ENCODE measurements at places on chromosomes 5 and 9.

- no peak for DNase-seq
- H3K4me1 ChIP-seq: no peaks in the 10 kb centered on the region
- H3K27ac ChIP-seq: no peak overlapping the region
- peaks cover 3% of the 10 kb centered on the region for H3K27me3 ChIP-seq
- no peaks in the 10 kb centered on the region for H3K36me3 ChIP-seq
- no peak overlapping the region for H3K4me3 ChIP-seq
These were observed 23.4 kb downstream of the IL33 start for GRCh38 chr9:6239048-6239461.

GRCh38 chr5:171614511-171614910 is 171.1 kb upstream of the SMIM23 start:
- no peak for DNase-seq
- H3K27ac ChIP-seq: no peak overlapping the region
- no peak overlapping the region for H3K4me3 ChIP-seq
- peaks cover 2% of the 10 kb centered on the region for H3K27me3 ChIP-seq
- no peaks in the 10 kb centered on the region for H3K4me1 ChIP-seq

DNA sequence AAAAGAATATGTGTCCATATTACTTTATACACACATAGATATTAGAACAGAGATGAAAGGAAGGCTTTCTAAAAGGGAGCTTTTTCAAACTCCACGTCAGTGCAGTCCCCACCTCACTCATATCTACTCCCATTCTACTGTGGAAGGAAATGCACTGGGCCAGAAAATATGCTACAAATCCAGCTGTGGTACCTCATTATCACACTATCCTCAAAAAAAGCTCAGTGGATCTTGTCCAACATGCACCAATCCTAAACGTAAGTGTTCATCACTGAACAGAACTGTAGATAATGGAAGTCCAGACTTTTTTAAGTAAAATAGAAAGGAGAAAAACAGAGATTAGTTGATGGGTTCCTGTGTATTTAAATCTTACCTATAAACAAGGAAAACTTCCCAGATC is 27.9 kb downstream of the TRPM6 start:
- H3K27ac ChIP-seq: no peak overlapping the region
- H3K4me1 ChIP-seq: no peaks in the 10 kb centered on the region
- H3K4me3 ChIP-seq: no peak overlapping the region
- no peak for DNase-seq
- H3K36me3 ChIP-seq: no peaks in the 10 kb centered on the region
- H3K27me3 ChIP-seq: no peaks in the 10 kb centered on the region

DNA sequence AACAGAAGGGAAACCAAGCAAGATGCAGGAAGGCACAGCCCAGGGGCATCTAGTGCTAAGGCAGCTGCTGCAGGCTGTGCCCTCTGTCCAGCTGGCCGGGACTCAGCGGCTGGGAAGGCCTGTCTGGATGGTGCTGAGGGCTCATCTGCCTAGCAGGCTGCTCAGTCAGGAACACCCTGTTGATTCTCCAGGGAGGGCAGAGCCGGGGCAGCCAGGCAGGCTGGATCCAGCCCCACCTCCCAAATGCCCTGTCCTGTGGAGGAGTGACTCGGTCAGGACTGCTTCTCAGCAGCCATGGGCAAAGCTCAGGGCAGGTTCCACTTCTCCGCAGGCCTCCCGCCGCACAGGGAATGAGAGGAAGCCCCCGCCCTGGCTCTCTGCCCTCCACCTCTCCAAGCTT is 7.8 kb upstream of the LCN9 start:
- no peaks in the 10 kb centered on the region for H3K27me3 ChIP-seq
- H3K36me3 ChIP-seq: no peaks in the 10 kb centered on the region
- DNase-seq: no peak
- no peak overlapping the region for H3K27ac ChIP-seq

- H3K36me3 ChIP-seq: no peaks in the 10 kb centered on the region
- peaks cover 10% of the 10 kb centered on the region for H3K4me1 ChIP-seq
These were observed 3.1 kb downstream of the PDE8B start for GRCh38 chr5:77213601-77214000.

- no peaks in the 10 kb centered on the region for H3K36me3 ChIP-seq
- DNase-seq: no peak
- no peaks in the 10 kb centered on the region for H3K4me1 ChIP-seq
- H3K27ac ChIP-seq: no peak overlapping the region
These were observed 195.2 kb downstream of the TAF11L14 start for GRCh38 chr5:17829456-17829855.

DNA sequence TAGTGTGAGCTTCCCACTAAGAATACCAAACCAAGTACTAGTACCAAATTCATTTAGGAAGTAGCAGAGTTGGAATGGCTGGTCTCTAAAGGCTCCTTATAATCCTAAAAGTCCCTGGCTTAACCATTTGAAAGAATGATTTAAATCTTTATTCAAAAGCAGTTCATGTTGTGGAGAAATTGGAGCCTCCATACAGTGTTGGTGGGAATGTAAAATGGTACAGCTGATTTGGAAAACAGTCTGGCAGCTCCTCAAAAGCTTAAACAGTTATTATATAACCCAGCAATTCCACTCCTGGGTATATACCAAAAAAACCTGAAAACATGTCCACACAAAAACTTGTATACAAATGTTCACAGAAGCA is 2.9 kb downstream of the PLIN2 start:
- peaks cover 50% of the 10 kb centered on the region for H3K4me1 ChIP-seq
- peaks cover 46% of the 10 kb centered on the region for H3K36me3 ChIP-seq
- H3K4me3 ChIP-seq: peak overlapping the region; percentile 6
- peak overlapping the region; percentile 69 for H3K27ac ChIP-seq
- no peak for DNase-seq

DNA sequence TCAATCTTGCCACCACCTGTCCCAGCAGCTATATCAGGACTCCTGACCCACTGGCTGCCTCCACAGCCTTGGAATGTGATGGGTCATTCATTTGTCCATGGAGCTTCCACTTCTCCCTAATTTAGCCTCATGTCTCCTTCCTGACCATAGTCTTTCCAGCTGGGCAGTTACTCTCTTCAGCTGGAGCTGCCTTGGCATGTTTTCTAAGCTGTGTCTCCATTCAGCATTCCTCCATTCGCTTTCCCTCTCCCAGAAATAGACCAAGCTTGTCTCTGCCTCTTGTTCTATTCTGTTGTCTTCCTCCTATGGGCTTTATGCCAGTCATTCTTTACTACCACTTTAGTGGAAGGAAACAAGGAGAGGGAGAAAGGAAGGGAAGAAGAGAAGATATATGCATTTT is 5.3 kb upstream of the CTXN3 start:
- no peaks in the 10 kb centered on the region for H3K27me3 ChIP-seq
- no peaks in the 10 kb centered on the region for H3K4me1 ChIP-seq
- no peak for DNase-seq
- H3K4me3 ChIP-seq: no peak overlapping the region
- H3K36me3 ChIP-seq: no peaks in the 10 kb centered on the region

DNA sequence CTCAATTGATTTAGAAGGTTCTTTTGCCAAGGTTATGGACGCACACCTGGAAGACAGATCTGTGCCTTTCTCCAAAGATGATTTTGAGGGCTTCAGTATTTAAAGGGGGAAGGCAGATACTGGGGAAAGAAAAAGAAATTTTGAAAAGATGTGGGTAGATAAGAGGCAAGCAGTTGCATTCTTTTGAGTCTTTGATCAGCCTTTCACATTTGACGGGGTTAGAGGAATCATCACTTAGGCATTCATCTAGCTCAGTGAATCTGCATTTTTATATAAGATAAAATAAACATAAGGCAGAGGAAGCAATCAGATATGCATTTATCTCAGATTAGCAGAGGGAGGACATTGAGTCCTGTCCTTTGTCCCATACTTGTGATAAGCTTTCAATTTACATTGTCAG is 243.4 kb upstream of the RAI14 start:
- H3K4me3 ChIP-seq: no peak overlapping the region
- no peaks in the 10 kb centered on the region for H3K36me3 ChIP-seq
- peaks cover 13% of the 10 kb centered on the region for H3K27me3 ChIP-seq
- H3K27ac ChIP-seq: no peak overlapping the region
- H3K4me1 ChIP-seq: no peaks in the 10 kb centered on the region
- DNase-seq: no peak

DNA sequence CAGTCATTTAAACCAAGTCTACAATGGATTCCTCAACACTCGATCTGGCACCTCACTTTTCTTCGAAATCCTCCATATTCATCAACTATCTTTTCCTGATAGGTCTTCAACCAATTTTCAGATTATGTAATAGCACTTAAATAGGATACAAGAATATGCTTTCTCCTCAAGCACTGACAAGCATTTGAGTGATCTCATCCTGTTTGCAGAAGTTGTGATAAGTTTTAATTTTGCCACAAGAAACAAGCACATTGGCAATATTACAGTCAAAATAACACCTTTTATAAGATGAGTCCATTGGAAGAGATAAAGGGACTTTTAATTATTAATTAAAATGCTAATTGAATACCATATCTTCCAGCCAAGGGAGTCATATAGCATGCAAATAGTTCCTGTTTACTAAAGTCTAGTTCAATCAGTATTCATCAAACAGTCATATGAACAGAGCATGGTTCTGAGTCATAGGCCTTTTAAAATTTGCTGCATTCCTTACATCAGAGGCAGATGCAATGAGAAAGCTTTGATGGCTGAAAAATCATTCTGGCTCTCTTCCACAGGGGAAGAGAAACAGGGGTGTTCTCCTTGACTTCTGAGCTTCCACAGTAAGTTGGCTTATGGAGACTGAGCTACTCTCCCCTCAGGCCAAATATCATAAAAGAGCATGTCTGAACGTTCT is 32.7 kb upstream of the ZCCHC9 start:
- DNase-seq: no peak
- no peaks in the 10 kb centered on the region for H3K36me3 ChIP-seq
- peaks cover 4% of the 10 kb centered on the region for H3K4me1 ChIP-seq
- H3K4me3 ChIP-seq: no peak overlapping the region
- no peaks in the 10 kb centered on the region for H3K27me3 ChIP-seq
- H3K27ac ChIP-seq: no peak overlapping the region

DNA sequence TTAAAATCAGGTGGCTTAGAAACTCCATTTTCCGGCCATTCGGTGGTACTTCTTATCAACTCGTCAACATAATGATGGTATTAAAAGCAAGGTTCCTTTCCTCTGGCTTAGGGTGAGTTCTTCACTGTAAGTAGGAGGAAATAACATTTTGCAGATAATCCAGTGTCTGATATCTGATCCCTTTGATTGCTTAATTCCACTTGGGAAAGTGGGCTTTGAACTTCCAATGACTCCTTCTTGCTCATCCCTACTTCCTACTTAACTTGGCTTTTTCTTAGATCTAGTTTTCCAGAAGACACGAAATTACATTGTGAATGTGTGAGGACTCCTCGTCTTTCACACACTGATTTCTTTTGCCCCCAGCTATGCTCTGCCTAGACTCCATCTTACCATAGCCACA is 31.5 kb downstream of the DDX31 start:
- H3K27ac ChIP-seq: no peak overlapping the region
- H3K4me3 ChIP-seq: no peak overlapping the region
- no peaks in the 10 kb centered on the region for H3K4me1 ChIP-seq
- H3K27me3 ChIP-seq: no peaks in the 10 kb centered on the region
- H3K36me3 ChIP-seq: peaks cover 63% of the 10 kb centered on the region

GRCh38 chr5:81779916-81780266 is 29.0 kb upstream of the SSBP2 start:
- peaks cover 18% of the 10 kb centered on the region for H3K4me1 ChIP-seq
- H3K4me3 ChIP-seq: peak overlapping the region; percentile 42
- no peaks in the 10 kb centered on the region for H3K27me3 ChIP-seq
- peak; percentile 29 for DNase-seq

DNA sequence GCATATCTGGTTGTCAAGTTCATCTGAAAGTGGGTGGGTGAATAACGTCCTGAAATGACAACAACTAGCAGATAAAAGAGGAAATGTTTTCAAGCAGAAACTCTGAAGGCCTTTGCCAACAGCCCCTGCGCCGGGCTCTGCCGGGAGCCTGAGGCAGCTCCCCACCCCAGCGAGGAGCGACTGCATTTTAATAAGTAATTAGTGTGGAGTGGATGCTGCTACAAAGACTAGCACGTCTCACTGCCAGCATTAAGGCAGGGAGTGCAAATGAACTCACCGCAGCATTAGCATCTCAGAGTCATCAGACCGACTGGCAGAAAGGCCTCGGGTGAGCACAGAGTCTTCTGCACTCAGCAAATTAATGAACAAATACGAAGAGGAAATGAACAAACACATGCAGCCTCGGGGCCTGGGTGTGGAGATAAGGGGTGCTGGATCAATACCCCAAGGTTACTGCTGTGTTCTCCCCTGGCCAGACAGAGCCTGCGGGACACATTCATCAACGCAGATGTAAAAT is 63.8 kb downstream of the VAV2 start:
- no peaks in the 10 kb centered on the region for H3K4me1 ChIP-seq
- H3K27me3 ChIP-seq: no peaks in the 10 kb centered on the region
- no peak overlapping the region for H3K27ac ChIP-seq

GRCh38 chr9:85895685-85896084 is 45.3 kb upstream of the NAA35 start:
- H3K27ac ChIP-seq: no peak overlapping the region
- H3K27me3 ChIP-seq: no peaks in the 10 kb centered on the region
- no peak for DNase-seq
- H3K36me3 ChIP-seq: no peaks in the 10 kb centered on the region
- no peak overlapping the region for H3K4me3 ChIP-seq
- no peaks in the 10 kb centered on the region for H3K4me1 ChIP-seq

GRCh38 chr5:120841830-120842229 is 377.7 kb downstream of the PRR16 start:
- H3K27me3 ChIP-seq: no peaks in the 10 kb centered on the region
- no peaks in the 10 kb centered on the region for H3K36me3 ChIP-seq
- DNase-seq: no peak
- H3K4me1 ChIP-seq: no peaks in the 10 kb centered on the region
- H3K27ac ChIP-seq: no peak overlapping the region

DNA sequence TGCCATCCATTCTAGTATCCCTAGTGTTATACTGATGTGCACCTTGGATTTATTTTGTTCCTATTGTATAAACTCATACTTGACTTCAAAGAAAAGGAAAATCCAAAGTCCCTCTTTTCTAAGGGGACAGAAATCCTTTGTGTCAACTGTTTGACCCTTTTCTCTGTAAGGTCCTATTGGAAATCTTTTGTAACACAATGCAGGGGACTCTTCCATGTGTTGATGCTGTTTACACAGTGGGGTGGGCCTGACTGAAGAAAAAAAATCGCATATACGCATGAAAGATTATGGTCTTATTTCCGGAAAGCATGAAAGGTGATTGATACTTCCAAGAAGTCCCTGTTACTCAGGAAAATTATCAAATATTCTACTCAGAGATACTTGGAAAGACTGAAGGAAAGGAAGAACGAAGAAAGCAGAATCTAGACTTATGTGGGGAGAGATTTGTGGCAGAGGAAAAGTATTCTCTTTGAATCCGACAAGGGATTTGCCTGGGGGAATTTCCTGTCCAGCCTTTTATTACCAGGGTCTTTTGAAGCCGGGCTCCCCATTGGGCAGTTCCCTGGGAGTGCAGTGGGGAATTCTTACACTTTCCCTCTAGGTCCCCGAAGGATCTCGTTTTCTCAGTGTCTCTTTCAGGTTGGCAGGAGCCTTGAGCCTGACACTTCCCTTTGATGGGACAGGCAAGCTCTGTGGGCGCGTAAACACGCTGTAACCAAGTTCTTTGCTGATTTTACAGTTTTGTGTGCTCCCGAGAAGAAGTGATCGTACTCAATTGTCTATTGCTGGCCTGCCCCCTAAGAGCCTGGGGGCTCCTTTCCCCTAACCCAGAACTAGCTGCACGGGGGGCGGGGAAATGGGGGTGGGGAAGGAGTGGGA is 779 bp upstream of the VCAN start:
- no peak for DNase-seq
- peaks cover 33% of the 10 kb centered on the region for H3K4me1 ChIP-seq
- peak overlapping the region; percentile 45 for H3K4me3 ChIP-seq
- no peak overlapping the region for H3K27ac ChIP-seq
- H3K36me3 ChIP-seq: no peaks in the 10 kb centered on the region

- peaks cover 10% of the 10 kb centered on the region for H3K4me1 ChIP-seq
- H3K27me3 ChIP-seq: no peaks in the 10 kb centered on the region
- no peaks in the 10 kb centered on the region for H3K36me3 ChIP-seq
- no peak overlapping the region for H3K4me3 ChIP-seq
- no peak overlapping the region for H3K27ac ChIP-seq
These were observed 138.4 kb upstream of the ABCA1 start for GRCh38 chr9:105066275-105066865.

Data from CD4-positive, alpha-beta T cell (primary cell).